GOT3 (cell line): ENCODE measurements at places on chromosomes 5 and 9.

DNA sequence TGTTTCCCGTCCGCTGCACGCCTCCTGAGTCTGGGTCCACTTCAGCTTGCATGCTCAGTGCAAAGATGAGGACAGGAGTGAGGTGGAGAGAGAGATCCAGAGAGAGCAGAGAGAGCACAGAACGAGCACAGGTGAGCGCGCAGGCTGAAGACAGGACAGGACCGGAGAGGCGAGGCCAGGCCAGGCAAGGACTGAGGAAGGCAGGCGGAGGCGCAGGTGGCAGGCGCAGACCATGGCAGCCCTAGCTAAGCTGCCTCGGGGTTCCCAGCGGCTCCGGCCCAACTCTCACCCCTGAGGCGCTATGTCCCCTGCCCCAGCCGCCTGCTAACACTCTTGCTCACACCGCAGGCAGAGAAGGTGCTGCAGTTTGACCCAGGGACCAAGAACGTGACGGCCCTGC, 9.7 kb downstream of the GRIN1 start:
- no peak for DNase-seq

DNA sequence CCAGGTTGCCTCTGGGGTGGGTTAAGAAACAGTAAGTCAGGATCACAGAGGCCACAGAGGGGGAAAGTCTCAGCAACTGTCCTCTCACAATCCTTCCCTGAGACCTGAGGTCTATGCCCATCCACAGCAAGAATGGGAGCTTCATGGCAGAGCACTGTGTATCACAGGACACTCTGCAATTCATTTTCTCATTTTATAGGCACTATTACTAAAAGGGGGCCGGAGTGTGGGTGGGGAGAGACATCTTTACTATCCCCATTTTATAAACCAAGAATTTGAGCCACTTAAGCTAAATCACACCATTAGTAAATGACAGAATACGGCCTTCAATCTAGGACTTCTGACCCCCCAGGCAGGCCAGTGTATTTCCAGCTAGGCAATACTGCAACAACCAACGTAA, 79.9 kb downstream of the LHFPL2 start:
- no peak for DNase-seq

- DNase-seq, result no peak
Observed at GRCh38 chr9:112059145-112059965, 115.7 kb downstream of the SUSD1 start.

GRCh38 chr5:149583394-149583793, 2.1 kb downstream of the ARHGEF37 start:
- DNase-seq, result no peak

- no peak for DNase-seq
Observed at GRCh38 chr9:109923471-109923760, 143.4 kb downstream of the PALM2AKAP2 start.

GRCh38 chr5:34519489-34520220, 136.5 kb upstream of the RAI14 start:
- no peak for DNase-seq

DNA sequence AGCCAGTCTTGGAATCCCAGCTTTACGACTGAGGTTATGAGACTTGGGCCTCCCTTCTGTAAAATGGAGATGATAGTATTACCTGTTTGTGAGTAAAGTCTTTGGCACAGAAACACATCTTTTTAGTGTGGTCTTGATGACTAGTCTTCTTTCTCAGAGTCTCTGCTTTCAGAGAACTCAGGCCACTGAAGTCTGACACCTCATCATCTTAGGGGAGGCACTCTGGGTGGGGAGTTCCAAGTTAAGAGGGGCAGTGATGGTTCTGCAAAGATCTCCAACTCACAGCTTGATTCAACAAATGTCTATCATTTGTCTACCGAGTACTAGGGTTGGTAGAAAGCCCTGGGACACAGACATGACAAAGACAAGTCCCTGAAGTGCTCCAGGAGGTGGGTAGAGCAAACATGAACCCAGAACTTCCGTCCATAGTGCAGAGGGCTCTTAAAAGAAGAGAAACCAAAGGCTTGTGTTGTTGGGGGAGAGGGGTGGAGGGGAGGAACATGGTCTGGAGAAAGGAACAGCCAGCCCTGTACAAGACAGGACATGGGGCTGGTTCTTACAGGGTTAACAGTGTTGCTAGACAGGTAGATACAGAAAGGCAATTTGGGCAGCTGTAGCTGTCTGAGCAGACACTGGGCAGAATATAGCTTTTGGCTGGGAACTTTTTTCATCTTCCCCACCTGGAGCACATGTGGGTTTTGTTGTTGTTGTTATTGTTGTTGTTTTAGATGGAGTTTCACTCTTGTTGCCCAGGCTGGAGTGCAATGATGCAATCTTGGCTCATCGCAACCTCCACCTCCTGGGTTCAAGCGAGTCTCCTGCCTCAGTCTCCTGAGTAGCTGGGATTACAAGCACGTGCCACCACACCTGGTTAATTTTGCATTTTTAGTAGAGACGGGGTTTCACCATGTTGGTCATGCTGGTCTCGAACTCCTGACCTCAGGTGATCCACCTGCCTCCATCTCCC, 2.6 kb upstream of the CD14 start:
- DNase-seq, result no peak

GRCh38 chr5:127943061-127943371, 140.6 kb upstream of the SLC12A2 start:
- no peak for DNase-seq

- no peak for DNase-seq
Observed at GRCh38 chr5:132180134-132180745, 47.4 kb downstream of the P4HA2 start.

DNA sequence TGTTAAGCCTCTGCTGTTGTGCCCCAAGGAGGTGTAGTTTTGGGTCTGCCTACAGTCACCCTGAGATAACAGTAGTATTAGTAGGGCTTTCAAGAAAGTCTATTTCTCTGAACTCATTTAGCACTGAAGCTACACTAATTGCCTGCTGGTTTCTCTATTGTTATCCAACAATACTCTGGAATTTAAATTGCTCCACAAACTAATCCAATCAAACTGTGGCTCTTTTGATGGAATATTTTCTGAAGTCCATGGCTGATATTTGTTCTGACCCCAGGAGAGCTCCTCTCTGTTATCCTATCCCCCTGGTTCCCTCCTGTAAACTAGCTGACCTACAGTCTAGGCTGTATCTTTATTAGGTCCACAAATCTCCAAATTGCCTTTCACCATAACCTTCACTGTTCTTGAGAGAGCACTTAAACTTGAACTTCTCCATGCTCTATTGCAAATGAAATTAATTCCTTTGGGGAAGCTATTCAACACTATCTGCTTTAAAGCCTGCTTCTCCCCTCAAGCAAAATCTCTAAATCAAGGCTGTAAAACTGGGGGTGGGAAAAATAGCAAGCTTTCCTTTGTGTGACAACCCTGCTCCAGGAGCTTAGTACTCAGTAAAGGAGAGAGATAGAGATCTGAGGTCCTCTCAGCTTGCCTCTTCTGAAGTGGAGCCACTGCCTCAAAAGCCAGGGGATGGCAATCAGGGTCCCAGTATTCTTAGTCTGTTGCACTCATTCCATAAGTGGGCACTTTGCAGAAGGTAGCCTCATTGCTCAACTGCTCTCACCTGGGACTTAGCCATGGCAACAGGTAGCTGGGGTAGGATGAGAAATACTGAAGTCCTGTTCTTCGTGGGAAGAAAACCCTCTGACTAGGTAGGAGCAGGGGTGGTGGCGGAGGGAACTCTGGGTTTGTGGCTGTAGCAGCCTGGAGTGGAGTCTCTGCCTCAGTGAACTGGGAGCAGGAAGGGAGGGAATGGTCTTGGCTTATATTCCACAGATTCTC, 110.9 kb downstream of the MACIR start:
- no peak for DNase-seq

- peak; percentile 24 for DNase-seq
Observed at GRCh38 chr5:10233505-10233904, 16.2 kb downstream of the ATPSCKMT start.

- DNase-seq, result no peak
Observed at GRCh38 chr5:174300118-174300940, 254.8 kb downstream of the NSG2 start.

DNA sequence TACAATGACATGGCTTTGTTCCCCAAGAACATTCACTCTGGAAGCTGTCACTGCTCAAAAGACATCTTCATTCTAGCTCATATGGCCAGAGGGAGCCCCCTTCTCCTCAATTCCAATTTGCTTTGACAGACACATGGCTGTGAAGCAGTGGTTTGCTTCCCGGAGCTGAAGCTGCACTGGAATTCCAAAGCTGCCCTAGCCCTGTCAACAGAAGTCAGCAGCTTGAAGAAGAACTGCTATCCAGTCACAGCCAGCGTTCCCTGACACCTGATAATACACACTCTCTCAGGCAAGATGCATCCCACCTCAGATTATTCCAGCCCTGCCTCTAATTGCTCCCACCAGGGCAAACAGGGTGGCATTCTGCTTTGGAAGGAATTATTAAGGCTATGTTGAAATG, 93.7 kb downstream of the SEMA5A start:
- DNase-seq, result no peak

DNA sequence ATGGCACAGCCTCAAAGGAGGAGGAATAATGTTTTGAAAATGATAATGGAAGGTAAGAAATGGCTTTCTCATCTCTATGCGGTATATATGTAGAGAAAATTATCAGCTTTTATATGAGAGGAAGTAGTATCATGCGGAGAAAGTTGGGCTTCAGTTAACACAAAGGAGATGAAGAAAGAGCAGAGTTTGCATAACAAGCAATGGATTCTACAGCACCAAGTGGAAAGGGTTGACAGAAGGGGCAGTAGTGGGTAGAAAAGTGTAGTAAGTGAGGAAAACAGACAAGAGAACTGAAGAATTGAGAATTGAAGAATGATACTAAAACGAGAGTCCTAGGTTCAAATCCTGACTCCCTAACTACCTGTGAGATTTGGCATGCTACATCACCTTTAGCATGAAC, 51.0 kb downstream of the GNG10 start:
- DNase-seq, result no peak

DNA sequence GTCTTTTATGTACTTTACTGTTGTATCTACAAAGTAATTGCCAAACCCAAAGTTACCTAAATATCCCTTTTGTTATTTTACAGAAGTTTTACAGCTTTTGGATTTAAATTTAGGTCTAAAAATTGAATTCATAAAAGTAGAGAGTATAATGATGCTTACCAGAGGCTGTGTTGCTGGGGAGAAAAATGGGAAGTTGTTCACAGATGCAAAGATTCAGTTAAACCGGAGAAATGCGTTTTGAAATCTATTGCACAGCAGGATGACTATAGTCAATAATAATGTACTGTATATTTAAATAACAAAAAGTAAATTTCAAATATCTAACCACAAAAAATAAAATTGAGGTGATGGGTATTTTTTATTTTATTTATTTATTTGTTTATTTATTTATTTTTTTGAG, 2.6 kb upstream of the ANKRD18A start:
- no peak for DNase-seq

DNA sequence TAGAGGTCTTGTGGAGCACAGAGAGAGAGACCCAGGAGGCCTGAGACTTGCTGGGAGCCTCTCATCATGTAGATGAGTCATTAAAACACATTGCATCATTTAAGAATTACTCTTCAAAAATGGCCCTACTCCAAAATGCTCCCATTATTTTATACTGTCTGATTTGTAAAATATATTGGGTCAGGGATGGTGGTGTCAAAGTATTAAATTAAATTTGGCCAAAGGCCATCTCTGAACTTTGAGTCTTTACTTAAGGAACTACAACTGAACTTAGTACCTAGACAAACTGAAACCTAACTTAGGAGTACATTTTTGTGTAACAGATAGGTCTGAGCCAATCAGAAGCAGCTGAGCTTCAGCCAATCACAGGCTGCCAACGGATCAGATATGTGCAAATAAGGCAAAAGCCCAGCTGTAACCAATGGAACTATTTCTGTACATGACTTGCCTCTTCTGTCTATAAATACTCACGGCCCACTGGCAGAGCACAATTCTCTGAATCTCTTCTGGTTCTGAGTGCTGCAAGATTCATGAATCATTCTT, 657.2 kb downstream of the TLE1 start:
- no peak for DNase-seq

- no peak for DNase-seq
Observed at GRCh38 chr9:128421482-128421996, 882 bp downstream of the CERCAM start.

DNA sequence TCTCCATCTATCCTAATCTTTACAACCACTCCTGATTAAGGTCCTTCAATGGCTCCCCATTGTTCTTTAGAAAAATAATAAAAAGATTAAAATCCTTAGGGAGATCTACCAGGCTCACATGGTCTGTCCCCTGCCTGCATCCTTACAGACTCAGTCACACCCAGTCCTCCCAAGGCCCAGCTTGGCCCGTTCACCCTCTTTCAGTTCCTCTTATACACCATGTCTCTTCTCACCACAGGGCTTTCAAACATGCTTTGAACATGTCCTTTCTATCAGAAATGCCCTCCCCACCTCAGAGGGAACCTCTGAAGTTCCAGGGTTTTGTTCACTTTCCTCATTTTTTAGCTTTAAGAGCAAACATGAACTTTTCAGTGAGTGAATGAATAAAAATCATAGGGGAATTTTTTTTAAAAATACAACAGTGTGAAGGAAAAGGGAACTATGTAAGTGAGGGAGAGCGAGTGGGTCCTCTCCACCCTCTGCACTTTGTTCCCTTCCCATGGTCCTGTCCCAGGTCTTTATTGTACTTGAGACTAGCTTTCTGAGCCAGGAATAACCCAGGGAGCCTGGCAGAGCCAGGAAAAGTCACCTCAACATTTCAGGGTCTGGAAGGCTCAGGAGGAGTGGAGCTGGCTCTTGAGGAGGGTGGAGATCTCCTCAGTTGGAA, 55.3 kb downstream of the TRPC7 start:
- no peak for DNase-seq

DNA sequence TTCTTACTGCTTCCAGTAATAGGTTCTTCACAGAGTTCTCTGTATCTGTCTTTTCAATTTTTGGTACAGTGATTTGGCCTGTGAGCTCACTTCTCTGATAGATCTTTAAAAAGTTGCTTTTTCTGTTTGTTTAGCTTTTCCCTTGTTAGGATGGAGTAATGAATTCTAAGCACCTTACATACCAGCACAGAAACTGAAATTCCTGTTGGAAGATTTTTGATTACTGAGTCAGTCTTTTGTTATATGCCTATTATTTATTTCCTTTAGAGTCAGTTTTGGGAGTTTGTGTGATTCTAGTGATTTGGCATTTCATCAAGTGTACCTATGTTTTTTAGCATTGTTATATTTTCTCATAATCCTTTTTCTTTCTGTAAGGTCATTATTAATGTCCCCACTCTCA, 37.6 kb upstream of the IPPK start:
- no peak for DNase-seq

DNA sequence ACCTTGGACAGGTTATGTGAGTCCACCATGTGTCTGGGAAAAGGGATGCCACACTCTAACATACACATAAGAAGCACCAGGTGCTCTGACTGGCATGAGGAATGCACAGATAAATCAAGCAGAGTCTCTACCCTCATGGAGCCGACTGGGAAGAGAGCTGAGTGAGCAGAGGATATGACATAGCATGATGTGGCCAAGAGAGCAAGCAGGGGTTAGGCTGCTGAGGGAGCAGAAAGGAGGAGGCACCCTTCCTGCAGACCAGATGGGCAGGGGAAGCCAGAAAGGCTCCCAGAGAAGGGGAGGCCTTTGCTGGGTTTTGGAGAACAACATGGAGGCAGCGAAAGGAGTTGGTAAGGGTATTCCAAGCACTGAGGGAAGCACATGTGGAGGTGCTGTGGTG, 223.1 kb downstream of the GNA14 start:
- no peak for DNase-seq

GRCh38 chr9:69215774-69216485, 41.9 kb downstream of the TJP2 start:
- no peak for DNase-seq

- no peak for DNase-seq
Observed at GRCh38 chr5:143208365-143208641, 195.2 kb downstream of the NR3C1 start.

GRCh38 chr5:16467363-16468219, 2.0 kb upstream of the ZNF622 start:
- no peak for DNase-seq

GRCh38 chr5:14166437-14166836, 23.3 kb downstream of the TRIO start:
- no peak for DNase-seq
